ENCODE measurements at places on chromosomes 1 and 21.

- DNase-seq: no peak
Measured at GRCh38 chr1:74180490-74180889, 17.5 kb downstream of the LRRIQ3 start.

GRCh38 chr1:6738987-6739676 lies 37.5 kb upstream of the DNAJC11 start:
- DNase-seq: no peak

DNA sequence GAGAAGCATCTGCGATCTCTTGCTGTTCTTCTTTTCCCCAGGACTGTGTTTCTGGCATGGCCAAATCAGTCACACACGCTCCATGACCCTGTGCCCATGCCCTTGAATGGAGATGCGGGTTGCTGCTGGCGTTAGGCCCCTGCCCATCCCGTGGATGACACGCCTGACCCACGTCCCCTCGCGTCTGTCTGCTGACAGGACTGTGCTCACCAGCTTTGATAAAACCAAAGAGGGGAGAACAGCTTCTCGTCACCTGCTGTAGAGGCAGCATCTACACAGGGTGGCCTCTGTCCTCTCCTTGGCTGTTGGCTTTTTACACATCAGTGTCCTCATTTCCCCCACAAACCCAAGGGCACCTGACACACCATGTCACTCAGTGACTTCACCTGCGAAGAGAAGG lies 6.9 kb downstream of the MT1HL1 start:
- DNase-seq: no peak

DNA sequence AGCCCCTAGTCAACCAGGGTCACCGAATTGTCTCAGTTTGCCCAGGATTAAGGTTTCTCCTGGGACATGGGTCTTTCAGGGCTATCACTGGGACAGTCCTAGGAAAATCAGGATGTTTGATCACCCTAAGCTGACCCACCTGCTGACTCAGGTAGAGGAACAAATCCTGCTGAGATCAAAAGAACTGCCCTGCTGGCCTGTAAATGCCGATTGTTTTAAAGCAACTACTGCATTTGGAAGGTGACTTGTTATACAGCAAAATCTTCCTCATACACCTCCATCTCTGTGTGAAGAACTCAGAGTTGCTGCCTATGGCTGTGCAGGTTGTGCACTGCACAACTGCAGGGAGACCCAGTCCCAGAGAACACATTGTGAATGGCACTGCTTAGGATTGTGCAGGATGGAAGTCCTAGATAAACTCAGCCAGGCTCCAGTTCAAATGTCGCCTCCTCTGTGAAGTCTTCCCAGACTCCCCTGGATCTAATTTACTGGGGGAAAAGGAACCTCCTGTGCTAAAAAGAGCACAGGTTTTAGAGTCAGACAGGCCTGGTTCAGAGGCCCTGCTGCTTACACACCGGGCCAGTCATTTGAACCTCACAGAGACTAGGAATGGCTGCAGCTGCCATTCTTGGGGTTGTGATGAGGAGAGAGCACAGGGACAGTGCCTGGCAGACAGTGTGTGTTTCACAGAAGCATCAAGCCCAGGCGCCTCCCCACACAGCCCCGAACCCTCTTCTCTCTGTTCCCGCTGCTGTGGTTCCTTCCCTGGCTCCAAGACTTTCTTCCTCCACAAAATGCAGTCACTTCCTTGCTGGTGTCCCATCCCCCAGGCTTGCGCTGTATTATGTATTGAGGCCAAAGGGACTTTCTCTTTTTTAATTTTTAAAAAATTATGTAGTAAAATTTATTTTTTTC lies 23.2 kb upstream of the LRP8 start:
- no peak for DNase-seq

DNA sequence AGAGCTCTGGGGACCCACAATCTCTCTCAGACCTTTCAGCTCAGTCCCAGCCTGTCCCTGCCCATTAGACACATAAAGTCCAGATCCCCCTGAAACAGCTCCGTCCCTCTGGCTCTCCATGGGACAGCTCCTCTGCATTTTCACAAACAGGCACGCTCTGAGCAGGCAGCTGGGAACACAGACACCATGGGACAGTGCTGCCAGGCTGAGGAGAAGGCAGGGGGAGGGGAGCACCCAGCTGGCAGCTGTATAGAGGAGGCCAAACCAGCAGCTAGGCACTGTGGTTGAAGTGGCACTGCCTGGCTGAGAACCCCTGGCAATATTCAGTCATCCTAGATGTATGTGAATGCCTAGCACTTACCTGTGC lies 2.0 kb downstream of the TMEM63A start:
- no peak for DNase-seq

GRCh38 chr1:86499987-86500593 lies 31.4 kb downstream of the CLCA1 start:
- no peak for DNase-seq

Measured in activated naive CD4-positive, alpha-beta T cell (primary cell).